ENCODE measurements at places on chromosomes 3 and 15.

DNA sequence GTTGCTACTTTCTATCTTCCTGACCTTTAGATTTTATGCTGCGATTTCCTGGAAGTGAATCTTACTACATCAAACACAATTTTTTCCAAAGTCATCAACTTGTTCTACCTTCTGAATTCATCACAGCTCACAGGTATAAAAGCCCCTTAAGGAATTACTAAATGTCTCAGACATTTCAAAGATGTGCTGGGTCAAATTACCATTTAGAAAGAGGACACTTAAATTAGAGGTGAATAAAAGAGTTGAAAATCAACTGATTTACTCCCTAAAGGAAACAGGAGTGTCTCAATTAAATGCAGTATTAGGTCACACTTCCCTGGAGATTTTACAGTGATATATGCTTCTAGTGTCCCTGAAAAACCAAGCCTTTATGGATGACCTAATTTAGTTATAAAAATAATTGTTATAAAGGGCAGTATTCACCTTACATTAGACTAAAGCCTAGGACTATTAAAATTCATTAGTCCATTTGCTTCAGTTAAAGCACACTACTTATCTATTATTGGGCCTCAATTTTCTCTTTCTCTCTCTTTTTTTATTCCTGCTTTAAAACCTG lies 128.8 kb downstream of the GMNC start:
- DNase-seq = no peak

DNA sequence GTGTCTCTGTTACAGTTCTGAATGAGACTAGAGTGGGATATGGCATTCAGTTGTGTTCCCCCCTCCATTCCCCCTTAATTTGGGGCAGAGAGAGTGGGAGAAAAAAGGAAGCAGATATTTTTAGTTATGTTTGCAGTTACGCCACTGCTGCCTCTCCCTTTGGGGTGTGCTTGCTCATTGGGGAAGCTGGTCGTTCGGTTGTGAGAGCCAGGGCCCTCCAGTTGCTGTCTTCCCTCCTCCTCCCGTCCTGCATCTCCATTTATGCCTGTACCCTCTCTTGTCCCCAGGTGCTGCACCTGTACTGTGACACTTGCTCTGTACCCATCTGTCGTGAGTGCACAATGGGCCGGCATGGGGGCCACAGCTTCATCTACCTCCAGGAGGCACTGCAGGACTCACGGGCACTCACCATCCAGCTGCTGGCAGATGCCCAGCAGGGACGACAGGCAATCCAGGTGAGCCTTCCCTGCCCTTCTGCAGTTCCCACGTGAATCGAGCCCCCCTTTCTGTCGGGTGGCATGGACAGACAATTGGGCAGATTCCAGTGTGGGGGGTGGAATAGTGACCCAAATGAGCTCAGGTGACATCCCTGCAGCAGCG lies 55.8 kb downstream of the TRIM71 start:
- no peak for DNase-seq

DNA sequence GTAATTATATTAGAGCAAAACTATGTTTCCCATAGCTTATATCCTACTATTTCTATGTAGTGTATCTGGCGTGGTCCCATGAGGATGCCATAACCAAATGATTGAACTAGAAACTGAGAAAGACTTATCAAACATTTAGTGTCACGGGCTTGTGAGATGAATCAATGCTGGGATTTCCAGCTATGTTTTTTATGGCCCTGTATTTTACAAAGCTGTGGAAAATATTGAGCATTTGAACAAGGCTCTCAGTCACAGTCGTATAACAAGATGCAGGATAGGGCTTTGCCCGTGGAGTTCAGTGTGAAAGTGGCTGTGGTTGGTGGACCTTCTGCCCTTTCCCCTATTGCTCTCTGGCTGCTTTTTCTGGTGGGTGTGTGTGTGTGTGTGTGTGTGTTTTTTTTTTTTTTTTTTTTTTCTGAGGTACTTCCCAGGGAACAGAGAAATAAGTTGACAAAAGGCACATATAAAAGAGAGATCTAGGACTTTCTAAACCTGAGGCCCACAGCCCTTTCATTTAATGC lies 60.7 kb downstream of the CACNA1D start:
- no peak for DNase-seq

DNA sequence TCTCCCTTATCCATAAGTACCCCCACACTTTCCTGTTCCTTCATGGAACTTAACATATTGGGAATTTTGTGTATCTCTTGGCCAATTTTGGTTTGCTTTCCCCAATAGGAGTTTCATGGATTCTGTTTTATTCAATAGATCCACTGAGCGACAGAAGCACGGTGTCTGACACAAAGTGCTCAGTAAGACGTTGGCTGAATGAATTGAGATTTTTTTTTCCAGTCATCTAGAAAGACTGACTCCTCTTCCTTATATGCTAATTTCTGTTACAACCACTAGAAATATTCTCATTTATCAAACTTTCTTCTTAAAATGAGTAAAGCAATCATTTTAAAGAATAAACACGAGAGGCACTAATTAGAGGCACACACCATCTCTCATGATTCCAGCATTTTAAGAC lies 48.1 kb downstream of the UBP1 start:
- no peak for DNase-seq

DNA sequence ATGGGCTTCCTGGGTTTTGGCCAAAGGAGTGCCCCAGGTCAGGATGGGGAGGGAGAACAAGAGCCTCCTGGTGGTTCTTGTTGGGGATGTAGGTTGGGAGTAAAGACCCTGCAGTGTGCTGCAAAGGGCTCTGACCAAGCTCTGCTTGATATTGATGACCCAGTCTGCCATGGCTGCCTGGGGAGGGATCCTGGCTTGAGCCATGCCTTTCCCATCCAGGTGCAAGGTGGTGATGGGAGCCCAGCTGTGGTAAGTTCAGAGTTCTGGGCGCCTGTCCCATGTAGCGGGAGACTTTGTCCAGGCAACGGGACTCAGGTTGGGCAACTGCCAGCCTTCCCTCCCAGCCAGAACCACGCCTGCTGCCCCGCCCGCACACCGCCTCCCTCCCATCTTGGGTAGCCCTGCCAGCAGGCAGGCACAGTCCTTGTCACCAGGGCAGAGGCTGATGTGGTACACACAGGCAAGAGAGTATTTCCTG lies 2.6 kb downstream of the GNAI2 start:
- DNase-seq = no peak

- no peak for DNase-seq
These were observed 99.4 kb upstream of the BCL6 start for GRCh38 chr3:187844708-187845107.

DNA sequence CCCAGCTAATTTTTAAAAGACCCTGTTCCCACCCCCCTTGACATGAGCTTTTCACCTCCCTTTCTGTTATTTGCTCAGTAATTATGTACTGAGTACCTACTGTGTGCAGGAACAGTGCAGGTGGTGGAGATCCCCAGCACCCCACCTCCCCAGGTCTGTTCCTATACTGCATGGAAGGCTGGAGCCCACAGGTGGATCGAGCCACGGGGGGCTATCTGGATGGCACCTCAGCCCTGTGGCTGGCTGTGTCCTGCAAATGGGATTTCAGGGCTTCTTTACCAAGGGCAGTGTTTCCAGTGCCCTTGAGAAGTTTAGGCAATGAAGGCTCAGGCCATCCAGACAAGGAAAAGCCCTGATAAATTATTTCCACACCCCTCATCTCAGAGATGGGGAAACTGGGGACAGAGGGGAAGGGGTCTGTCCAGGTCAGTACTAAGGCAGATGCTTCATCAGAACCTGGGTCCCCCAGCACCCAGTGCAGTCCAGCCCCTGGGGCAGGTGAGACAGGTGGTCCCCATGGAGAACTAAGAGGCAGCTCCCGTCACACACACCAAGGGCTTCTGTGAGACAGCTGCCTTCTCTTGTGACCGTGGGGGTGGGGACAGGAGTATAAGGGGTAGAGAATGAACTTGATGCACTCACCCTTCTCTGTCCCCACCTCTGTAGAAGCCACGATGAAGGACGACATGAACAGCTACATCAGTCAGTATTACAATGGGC lies 109.6 kb downstream of the ETFA start:
- no peak for DNase-seq

DNA sequence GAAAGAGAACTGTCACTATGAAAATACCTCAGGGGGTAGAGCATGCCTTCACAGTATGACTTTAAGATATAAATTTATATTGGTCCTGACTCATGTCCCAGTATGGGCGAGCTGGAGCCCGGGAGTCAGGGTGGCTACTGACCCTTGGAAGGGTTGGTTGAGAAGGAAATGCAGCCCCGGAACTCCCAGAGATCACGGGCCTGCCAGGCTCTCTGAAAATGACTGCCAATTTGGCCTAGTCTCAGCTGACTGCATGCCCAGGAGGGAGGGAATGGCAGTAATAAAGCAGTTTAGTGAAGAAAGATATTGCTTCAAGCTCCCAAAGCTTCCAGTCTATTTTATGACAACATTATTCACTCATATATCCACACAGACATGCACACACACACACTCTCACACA lies 299.0 kb downstream of the NR2F2 start:
- DNase-seq = no peak

- no peak for DNase-seq
These were observed 217.0 kb downstream of the ZNF621 start for GRCh38 chr3:40741729-40742128.

GRCh38 chr15:36726224-36726623 lies 146.8 kb downstream of the CDIN1 start:
- DNase-seq = no peak

DNA sequence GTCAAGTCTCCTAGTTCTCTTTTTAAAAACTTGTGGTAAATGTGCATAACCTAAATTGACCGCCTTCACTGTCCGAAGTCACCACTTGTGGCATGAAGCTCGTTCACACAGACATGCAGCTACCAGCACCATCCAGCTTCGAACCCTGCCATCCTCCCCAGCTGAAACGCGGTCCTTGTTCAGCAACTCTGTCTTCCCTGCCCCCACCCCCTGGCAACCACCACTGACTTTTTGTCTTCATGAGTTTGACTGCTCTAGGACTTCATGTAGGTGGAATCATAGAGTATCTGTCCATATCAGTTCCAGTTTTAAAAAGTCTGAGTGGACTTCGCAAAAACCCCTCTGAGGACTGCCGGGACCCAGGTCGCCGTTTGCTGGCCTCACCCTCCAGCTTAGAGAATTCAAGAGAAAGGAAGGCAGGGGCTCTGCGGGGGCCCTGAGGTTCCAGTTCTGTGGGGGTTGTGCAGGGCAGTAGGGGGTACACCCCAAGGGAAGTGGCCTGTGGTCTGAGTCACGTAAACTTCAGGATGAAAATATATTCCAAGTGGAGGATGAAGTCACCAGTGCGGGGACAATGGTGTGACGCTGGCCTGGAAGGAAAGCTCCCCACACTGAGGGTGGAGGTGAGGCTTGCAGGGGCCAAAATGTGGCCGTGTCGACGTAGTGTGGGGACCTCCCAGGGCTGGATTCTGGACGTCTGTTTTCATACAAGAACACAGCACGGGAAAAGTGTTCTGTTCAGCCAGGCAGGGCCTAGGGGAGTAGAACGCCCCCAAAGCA lies 67.6 kb downstream of the ABTB1 start:
- DNase-seq = no peak

GRCh38 chr3:70342149-70342548 lies 29.7 kb upstream of the MDFIC2 start:
- no peak for DNase-seq

GRCh38 chr3:44001072-44001471 lies 240.6 kb upstream of the TOPAZ1 start:
- DNase-seq = no peak

Measured in NCI-H460 (cell line).